GM20000 (cell line): ENCODE measurements at places on chromosomes 6 and 20.

- no peak for DNase-seq
Observed at GRCh38 chr6:57257911-57258541, 35.9 kb upstream of the RAB23 start.

- DNase-seq = no peak
Observed at GRCh38 chr6:16511723-16512489, 249.4 kb downstream of the ATXN1 start.

DNA sequence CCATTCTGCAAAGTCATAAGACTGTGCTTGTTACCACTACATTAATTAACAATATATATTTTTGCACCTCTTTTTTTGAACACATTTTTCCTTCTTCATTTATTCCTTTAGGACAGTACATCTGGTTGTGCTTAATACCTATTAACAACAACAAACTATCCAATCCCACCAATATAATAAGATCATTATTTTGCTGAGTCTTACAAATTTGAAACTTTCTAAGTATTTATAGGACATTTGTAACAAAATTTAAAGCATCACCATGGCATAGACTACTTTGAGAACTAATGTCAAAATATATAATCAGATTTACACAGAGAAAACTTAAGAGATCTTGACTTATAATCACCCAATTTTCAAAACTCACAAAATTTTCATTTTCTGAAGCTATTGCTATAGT is 47.9 kb downstream of the FILIP1 start:
- DNase-seq = no peak

DNA sequence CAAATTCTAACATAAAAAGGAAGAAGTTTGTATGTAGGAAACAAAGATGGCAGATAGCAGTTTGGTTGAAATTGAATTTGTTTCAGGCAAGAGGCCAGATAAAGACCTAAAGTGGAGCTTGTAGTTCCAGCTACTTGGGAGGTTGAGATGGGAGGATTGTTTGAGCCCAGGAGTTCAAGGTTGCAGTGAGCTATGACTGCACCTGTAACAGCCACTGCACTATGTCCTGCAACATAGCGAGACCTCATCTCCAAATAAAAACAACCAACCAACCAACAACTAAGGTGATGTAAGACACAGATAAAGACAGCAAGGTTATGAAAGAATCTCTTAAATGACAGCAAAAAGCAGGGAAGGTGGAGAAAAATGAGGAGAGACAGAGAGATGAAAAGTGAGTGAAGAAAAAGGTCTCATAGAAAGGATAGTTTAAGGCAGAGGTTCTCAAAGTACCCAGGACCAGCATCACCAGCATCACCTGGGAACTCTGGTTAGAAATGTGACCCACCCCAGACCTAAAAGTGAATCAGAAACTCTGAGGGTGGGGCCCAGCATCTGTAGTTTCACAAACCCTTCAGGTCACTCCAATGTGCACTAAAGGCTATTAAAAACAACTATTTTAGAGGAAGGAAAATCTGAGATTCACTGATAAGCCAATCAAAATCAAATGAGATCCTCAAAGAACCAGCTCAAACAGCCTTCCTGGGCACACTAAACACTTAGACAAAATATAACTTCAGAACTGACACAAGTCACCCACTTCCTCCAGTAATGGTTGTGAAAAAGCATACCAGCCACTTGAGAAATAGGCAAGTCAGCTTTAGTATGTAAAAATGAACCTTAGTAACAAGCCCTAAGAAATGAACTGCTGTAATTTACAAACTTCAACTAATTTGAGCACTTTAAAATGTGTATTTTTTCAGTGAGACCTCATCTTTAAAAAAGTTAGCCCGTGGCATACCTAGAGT is 57.6 kb downstream of the FAM184A start:
- DNase-seq = no peak

DNA sequence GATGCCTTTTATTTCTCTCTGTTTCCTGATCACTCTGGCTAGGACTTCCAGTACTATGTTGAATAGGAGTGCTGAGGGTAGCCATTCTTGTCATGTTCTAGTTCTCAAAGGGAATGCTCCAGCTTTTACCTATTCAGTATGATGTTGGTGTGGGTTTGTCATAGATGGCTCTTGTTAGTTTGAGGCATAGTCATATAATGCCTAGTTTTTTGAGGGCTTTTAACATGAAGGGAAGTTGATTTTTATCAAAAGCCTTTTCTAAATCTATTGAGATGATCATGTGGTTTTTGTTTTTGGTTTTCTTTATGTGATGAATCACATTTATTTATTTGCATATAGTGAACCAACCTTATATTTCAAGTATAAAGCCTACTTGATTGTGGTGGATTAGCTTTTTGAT is 55.6 kb downstream of the KLHL32 start:
- DNase-seq = no peak

DNA sequence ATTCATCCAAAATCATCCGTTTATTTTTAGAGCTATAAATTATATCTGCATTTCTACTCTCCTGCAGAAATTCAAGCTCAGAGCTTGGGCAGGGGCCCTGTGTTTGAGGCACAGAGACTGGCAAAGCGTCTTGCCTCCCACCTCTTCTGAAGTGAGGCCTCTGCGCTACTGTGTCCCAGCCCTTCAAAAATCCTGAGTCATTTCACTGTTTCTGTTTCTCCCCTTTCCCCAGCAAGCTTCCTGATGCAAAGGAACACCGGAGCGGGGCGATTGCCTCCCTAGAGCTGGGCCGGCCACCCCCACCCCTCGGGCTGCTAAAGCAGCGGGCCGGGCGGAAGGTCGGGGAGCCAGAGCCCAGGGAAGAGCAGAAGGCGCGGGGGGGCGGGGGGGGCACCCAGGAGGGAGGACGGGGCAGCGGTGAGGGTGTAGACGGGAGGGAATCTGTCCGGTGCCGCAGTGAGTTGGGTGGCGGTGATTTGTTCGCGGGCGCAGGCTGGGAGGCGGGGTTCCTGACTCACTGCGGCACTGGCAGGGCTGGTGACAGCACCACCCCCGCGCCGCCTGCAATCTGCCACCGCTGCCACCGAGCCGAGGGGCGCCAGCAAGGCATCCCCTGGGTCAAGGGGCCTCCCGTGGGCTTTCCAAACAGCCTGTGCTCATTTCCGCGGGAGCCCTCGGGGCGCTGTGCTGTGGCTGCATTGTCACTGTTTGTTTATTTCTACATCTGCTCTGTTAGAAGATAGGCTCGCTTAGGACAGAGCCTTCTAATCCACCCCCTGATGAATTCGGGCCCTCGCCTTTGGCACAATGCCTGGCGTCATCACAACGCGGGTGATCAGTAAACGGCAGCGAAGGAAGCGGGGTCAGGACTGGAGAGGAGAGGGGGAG is 46.5 kb upstream of the SNAP25 start:
- DNase-seq = no peak
